Body of pancreas (tissue), 4 donors: ENCODE measurements at places on chromosomes 4 and X. TPM values are rescaled to one million over a fixed set of nuclear protein-coding genes. Genes with fewer than 3 reads are reported as not detected.

The AWAT2 gene
- not detected for total RNA-seq

The TSPYL2 gene
- total RNA-seq = 40.5 TPM

The FHIP1A gene
- total RNA-seq = 23.7 TPM

The CABS1 gene
- not detected for total RNA-seq

The RNF128 gene
- 18.9 TPM for total RNA-seq

The RTL9 gene
- total RNA-seq = not detected

The ZNF157 gene
- total RNA-seq = not detected

The GYG2 gene
- 21.4 TPM for total RNA-seq

The ATP11C gene
- total RNA-seq = 10.5 TPM

The TNIP3 gene
- not detected for total RNA-seq

The ADRA2C gene
- 6.7 TPM for total RNA-seq

The MXRA5 gene
- 1.6 TPM for total RNA-seq

The SPANXB1 gene
- not detected for total RNA-seq

The PGAM4 gene
- total RNA-seq = not detected

The MAGEE2 gene
- not detected for total RNA-seq

The SEPSECS gene
- total RNA-seq = 7.9 TPM

The FABP2 gene
- not detected for total RNA-seq

The CLDN2 gene
- total RNA-seq = 6.0 TPM

The NAP1L5 gene
- 7.3 TPM for total RNA-seq

The GK gene
- 3.3 TPM for total RNA-seq

The ITIH6 gene
- not detected for total RNA-seq

The TMPRSS11D gene
- total RNA-seq = not detected

The HSFX2 gene
- total RNA-seq = not detected

The PRR32 gene
- not detected for total RNA-seq

The FGD1 gene
- total RNA-seq = 2.3 TPM

The CSAG3 gene
- not detected for total RNA-seq

The TACR3 gene
- total RNA-seq = not detected

The HMX1 gene
- not detected for total RNA-seq

The CC2D2A gene
- 4.9 TPM for total RNA-seq

The CT83 gene
- not detected for total RNA-seq

The FGG gene
- not detected for total RNA-seq

The MAGIX gene
- 40.9 TPM for total RNA-seq

The TBC1D14 gene
- 20.0 TPM for total RNA-seq

The ATG4A gene
- total RNA-seq = 31.6 TPM

The SMPX gene
- total RNA-seq = not detected

The CD38 gene
- total RNA-seq = 0.78 TPM

The UGT2B17 gene
- not detected for total RNA-seq
